Activated gamma-delta T cell (primary cell): ENCODE measurements at places on chromosomes 4 and X.

- DNase-seq: no peak
Measured at GRCh38 chr4:64715741-64716140, 306.5 kb upstream of the TECRL start.

- no peak for DNase-seq
Measured at GRCh38 chr4:814312-814850, 11.5 kb downstream of the CPLX1 start.

DNA sequence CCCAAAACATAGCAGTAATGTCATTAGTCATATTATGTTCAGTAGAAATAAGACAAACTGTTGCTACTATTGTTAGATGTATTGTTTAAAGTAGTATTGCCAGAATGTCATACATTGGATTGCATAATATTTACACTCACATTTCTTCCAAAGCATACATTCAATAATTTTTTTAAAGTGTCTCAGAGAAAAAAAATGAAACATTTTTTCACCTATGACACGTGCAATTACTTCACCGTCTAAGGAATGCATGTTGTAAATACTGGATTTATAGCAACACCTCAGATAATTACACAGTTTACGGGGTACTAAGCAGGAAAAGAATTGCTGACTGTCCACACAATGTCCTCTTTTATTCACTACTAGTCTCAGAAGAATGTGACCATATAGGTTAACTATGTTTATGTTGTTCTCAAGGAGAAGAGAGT lies 162.1 kb downstream of the PCDH18 start:
- DNase-seq: no peak

GRCh38 chrX:45110494-45110893 lies 90.2 kb downstream of the DIPK2B start:
- no peak for DNase-seq

GRCh38 chr4:112940336-112940735 lies 109.1 kb upstream of the ANK2 start:
- no peak for DNase-seq

- DNase-seq: no peak
Measured at GRCh38 chr4:185115827-185116232, 27.2 kb upstream of the SLC25A4 start.

- no peak for DNase-seq
Measured at GRCh38 chrX:39559229-39559628, 538.5 kb downstream of the BCOR start.

- DNase-seq: no peak
Measured at GRCh38 chrX:42530027-42530426, 247.9 kb downstream of the PPP1R2C start.

GRCh38 chrX:14173873-14174272 lies 144.2 kb upstream of the GEMIN8 start:
- DNase-seq: no peak

- DNase-seq: no peak
Measured at GRCh38 chr4:42112846-42113245, 39.6 kb downstream of the BEND4 start.

GRCh38 chr4:13007802-13008470 lies 476.2 kb downstream of the RAB28 start:
- DNase-seq: no peak

GRCh38 chr4:30801876-30802275 lies 81.7 kb downstream of the PCDH7 start:
- no peak for DNase-seq

DNA sequence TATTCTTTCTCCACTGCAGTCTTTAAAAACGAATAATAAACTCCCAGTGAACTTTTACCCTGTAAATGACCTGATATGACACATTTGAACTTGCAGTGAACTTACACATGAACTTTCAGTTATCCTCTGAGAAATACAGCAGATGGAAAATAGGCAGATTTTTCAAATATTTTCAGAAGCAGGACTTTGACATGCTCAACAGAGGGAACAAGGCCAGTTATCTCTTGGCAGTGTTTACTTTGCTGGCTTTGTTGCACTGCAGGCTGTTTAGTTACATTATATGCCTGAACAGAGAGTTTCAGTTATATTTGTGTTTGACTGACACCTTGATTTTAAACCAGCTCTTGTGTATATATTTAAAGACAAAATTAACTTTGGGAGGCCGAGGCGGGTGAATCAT lies 47.6 kb upstream of the FGG start:
- no peak for DNase-seq

DNA sequence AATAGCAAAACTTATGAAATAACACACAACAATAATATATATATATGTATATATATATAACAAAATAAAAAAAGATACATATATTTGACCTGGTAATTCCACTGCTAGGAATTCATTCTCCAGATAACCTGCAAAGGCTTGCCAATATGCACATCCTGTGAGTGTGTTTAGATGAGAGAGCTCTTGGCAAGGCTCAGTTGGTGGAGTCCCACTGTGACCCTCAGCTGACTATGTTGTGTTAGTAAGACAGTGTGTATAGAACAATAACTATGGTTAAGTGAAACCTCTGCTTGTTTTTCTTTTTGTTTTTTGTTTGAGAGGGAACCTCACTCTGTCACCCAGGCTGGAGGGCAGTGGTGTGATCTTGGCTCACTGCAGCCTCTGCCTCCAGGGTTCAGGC lies 39.5 kb upstream of the RBMX start:
- DNase-seq: no peak

DNA sequence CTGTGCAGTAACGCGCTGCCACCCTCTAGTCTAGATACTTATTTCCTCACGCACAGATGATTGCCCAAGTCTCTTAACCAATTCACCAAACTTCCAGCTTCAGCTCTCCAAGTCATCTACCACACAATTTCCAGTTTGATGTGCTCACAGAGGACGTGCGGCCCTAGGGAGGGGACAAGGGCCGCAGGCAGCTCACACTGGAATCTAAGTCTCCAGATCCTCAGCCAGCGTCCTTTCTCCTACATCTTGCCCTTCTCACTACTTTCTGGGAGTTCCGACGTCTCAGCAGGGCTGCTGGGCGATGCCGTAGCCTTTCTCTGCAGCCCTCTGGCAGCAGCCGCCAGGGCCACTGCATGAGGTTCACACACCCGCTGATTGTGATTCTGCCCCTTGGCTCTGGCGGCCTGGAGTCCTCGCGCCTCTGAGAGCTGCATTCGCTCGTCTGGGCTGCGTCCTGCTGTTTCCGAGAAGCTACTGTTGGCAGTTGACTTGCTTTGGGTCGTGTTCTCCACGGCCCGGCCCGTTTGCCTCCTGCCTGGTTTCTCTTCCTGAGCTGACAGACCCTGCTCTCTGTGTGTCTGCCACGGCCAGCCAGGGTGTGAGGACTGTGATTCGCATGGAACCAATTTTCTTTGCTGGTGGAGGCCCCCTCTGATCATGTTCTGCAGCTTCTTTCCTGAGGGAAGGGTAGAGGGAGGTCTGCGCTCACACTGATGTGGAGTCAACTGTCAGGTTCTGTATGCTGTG lies 14.1 kb upstream of the TMEM131L start:
- DNase-seq: no peak

- no peak for DNase-seq
Measured at GRCh38 chr4:17060230-17060629, 161.8 kb upstream of the LDB2 start.

- no peak for DNase-seq
Measured at GRCh38 chr4:102500352-102500695, 835 bp upstream of the NFKB1 start.

- DNase-seq: no peak
Measured at GRCh38 chr4:8061145-8061544, 97.5 kb downstream of the ABLIM2 start.

DNA sequence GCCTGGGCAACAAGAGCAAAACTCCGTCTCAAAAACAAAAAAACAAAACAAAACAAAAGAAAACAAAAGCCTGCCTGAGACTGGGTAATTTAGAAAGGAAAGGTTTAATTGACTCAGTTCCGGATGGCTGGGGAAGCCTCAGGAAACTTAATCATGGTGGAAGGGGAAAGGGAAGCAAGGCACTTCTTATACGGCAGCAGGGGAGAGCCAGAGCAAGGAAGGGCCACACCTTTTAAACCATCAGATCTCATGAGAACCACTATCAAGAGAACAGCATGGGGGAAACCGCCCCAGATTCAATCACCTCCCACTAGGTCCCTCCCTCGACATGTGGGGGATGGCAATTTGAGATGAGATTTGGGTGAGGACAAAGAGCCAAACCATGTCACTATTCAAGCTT lies 122.2 kb downstream of the UBE2K start:
- no peak for DNase-seq

DNA sequence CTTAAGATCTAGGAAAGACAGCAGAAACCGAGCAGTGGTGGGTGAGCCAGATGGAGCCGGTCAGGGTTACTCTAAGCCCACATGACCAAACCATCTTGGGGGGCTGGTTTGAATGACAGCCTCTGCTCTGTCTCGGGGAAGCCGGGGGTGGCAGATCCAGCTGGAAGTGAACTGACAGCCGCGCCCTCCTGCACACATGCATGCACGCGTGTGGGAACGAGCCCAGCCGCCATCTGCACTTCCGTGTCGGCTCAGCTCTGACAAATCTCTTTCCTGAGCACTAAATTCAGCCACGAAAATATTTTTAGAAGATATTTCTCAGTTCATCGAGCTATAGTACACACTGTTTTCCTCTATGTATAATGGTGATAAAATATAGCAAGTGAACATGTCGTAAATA lies 115.5 kb downstream of the DCTD start:
- DNase-seq: no peak

GRCh38 chr4:26815706-26816105 lies 44.9 kb upstream of the STIM2 start:
- no peak for DNase-seq

DNA sequence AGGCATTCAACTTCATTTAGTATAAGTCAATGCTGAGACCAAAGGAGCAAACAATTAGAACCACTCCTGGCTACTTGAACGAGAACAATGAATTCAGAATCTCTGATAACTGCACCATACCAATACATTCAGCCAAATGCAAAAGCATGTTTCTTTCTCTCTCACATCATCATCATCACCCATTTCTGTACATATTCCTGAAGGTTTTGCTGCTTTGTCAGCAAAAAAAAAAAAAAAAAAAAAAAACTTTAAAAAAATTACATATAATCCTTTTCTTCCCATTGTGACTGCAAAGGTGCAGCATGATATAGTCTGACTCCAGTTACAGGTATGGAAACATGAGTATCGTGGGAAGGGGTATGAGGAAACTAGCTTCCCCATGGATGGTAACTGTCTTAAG lies 35.6 kb downstream of the FBXW7 start:
- DNase-seq: no peak

DNA sequence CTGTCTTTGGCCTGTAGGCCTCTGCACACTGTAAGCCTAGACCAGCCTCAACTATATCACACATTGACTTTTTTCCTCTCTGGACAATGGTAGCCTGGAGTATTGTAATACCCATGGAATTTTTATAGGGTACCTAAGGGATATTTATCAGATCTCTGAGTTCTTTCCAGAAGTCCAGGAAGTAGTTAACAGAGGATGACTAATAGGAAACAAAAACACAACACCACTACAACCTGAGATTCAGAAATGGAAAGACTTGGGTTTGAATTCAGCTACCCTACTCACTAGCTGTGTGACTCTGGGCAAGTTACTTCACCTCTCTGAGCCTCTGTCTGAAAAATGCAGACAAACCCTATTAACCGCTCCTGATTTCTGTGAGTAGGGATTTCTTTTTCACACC lies 7.7 kb upstream of the STX18 start:
- no peak for DNase-seq

DNA sequence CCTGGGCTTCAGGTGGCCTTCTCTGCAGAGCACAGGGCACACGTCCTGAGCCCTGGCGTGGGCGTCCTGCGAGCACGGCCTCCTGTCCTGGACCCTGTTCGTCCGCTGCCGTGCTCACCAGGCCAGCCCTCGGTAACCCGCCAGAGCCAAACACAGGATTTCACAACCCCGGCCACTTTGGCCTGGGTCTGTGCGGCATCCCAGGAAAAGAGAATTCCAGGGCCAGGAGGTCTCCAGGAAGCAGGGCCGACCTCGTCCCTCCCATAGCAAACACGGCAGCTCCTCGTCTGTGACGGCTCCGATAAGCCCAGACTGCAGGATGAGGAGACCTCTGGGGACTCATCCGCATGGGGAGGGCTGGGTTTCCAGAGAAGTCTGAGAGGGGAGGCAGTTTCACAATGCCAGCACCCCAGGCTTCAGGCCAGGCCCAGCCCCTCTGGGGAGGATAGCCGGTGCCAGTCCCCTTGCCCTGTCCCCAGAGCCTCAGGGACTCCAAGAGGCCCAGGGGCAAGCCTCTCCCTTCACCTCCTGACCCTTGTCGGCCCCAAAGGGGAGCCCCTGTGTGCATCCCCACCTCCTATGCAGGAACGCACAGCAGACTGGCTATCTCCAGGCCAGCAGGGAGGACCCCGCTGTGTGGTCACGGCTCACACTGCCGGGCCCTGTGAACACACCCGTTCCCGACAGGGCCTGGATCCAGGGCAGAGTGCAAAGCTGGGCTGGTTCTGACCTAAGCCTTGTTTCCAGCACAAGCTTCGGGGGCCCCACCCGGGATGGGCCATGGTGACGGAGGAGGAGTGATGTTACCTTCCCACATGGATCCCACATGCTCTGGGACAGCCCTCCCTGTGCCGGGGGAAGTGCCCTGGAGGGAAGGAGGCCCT lies 22.3 kb upstream of the HTRA3 start:
- no peak for DNase-seq

GRCh38 chr4:104749062-104749461 lies 254.4 kb upstream of the CXXC4 start:
- DNase-seq: no peak

- DNase-seq: peak; percentile 15
Measured at GRCh38 chr4:6198278-6198677, 2.1 kb downstream of the JAKMIP1 start.

GRCh38 chr4:56261027-56261426 lies 126.3 kb downstream of the AASDH start:
- no peak for DNase-seq

DNA sequence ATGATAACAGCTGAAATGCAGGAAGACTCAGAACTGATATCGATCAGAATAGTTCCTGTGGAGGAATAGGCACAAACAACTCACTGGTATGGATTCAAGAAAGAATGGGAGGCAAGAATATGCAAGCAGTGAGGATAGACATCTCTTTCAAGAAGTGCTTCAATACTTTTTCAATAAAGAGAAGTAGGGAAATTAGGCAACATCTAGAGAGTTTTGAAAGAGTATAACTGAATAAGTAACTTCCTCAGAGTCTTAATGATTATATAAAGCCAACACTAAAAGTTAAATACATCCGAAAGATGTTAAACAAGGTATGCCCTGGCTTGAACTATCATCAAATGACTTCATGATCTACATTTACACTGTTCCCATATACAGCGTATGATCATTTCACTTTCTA lies 1443.0 kb downstream of the PCDH7 start:
- DNase-seq: no peak

- DNase-seq: no peak
Measured at GRCh38 chr4:32985256-32985655, 2265.1 kb downstream of the PCDH7 start.

DNA sequence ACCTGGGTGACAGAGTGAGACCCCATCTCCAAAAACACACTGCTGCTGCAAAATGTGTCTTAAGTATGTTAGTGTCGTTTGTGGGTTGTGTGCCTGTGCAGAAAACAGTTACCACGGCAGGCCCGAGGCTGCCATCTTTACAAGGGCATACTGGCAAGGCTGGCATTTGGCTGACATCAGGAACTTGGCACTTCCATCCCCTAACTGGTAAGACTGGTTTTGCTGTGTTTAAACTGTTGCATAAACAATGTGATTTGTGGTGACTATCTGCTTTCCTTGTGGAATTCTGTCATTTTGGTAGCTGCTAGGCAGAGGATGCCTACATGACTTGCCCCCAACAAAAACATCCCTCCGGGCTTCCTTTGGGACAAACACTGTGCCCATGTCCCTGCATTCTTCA lies 12.3 kb downstream of the LRP2BP start:
- no peak for DNase-seq
